ENCODE measurements at places on chromosomes 3 and 15.

DNA sequence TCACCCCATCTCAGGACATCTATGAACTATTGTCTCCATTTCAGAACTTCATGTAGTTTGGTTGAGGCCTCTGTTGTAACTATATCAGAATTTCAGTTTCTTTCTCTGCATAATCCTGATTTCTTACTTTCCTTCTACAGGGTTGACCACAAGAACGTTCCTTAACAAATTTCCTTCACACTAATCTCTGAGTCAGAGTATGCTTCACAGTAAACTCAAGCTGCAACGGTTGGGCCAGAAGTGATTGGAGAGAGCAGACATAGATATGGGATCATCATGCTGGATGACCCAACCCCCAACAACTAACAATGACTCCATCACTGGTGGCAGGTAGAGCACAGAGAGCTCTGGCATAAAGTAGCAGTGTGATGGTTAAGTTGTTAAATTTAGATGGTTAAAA lies 128.8 kb upstream of the OSTN start:
- no peak for DNase-seq

DNA sequence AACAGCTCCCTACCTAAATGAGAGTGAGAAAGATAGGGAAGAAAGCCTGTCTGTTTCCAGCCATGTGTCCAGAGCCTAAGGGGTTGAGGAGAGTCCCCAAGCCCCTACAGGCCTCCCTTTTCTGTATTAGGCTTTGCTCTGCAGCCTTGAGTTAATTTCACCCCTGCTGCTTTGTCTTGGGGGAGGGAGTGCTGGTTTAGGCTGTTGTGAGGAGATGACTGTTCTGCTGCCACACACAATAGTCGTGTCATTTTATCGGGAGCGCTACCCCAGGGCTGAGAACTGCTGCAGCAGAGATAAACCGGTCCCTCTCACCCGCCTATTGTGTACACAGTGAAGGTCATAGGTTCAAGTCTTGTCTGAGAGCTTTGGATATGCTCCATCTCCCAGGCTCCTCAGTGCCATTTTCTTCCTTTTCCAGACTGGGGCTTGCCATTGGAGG lies 1.4 kb downstream of the ZNF609 start:
- DNase-seq: peak; percentile 34

- DNase-seq: no peak
These were observed 37.1 kb upstream of the CCK start for GRCh38 chr3:42302924-42303634.

GRCh38 chr3:73072634-73073033 lies 11.2 kb downstream of the EBLN2 start:
- DNase-seq: no peak

- DNase-seq: no peak
These were observed 125.2 kb downstream of the TMCO5A start for GRCh38 chr15:38059665-38060064.

DNA sequence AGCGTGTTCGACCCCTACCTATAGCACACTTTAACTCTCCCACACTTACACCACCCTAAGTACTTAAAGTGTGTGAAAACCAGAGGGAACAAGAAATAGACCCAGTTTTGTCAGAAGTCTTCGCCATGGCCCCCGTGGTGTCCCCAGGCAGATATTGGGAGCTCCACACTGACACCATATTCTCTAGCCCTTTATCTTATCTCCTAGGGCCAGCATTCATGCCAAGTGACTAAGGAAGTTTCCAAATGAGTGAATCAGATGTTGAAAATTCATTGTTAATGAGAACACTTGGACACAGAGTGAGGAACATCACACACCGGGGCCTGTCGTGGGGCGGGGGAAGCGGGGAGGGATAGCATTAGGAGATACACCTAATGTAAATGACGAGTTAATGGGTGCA lies 31.8 kb downstream of the P3H2 start:
- no peak for DNase-seq

DNA sequence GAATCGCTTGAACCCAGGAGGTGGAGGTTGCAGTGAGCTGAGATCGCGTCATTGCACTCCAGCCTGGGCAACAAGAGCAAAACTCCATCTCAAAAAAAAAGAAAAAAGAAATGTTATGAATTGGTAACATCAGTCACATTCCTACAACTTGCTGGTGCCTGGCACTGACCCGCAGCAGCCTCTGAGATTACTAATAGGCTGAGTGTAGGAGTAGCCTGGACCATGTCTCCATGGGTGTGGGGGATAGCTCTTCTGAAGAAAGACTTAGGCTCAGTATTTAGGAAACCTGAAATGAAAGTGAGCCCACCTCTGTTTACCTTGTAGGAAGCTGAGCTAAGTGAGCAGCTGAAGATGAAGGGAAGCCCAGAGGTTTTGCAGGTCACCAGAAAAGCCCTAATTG lies 148.3 kb downstream of the LRRC28 start:
- DNase-seq: no peak

DNA sequence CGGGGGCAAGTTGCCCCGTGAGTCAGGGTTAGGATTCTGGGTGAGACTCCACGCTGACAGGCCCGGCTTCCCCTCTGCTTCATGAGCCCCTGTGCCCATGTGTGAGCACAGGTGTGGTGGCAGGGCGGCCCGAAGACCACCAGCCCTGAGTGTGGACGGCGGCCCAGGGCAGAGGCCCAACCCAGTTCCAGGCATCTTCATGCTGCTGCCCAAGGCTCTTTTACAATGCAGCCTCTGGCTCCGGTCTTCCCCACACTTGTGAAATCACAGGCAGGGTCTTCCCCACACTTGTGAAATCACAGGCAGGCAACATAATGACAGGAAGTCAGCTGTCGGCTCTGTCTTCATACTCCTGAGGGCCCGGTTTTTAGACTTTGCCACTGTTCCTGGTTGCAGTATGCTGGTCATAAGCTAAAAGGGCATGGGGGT lies 78.8 kb downstream of the AAGAB start:
- peak; percentile 41 for DNase-seq

DNA sequence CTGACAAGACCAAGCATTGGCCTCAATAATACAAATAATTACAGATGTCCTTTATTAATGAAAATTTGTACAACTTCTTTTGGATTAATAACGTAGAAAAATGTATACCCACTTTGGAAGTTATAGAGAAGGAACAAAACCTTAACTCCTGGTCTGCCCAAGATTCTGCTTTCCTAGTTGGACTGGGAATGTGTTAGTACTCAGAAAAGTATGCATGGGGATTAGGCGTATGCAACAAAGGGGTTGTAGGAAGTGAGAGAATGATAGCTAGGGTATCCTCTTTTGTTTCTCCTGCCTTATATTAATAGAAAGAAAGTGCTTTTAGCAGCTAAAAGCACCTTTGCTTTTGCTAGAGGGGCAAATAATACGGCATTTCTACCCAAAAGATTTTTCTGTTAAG lies 116.2 kb upstream of the LRRFIP2 start:
- DNase-seq: no peak

GRCh38 chr3:134857776-134858362 lies 62.8 kb downstream of the EPHB1 start:
- no peak for DNase-seq

DNA sequence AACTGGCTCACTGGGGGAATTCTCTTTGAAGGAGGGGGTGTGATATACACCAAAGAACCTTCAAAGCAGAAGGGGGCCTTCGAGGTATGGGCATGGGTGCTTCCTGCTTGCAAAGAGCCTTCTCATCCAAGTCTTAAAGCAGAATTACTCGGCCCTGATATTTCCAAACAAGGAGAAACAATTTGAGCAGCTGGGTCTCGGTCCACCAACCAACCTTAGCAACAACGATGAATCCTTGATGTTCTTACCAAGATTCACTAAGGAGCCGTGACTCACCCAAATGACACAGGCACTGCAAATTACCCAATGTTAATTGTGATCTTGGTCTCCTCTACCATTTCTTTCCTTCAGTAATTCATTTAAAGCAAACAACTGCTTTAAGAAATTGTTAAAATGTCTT lies 7.7 kb downstream of the HOMER2 start:
- no peak for DNase-seq

- no peak for DNase-seq
These were observed 28.6 kb upstream of the ATP13A5 start for GRCh38 chr3:193407112-193407511.

DNA sequence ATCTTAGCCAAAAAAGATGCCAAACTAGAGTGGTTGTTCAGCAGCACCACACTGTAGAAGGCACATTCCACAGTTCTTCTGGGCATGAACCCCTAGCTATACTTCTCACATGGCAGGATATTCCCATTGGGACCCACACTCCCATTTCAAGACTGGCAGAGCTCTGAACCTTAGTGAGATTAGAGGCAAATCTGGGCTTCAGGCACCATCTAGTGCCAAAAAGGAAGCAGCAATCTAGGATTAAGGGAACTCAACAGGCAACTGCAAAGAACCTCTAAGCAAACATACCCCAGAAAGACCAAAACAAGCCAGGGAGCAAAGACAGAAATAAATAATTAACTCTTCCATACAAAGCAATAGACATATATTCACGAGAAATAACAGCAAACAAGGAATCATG lies 66.2 kb downstream of the TAFA4 start:
- no peak for DNase-seq

- DNase-seq: no peak
These were observed 276.7 kb downstream of the CHL1 start for GRCh38 chr3:473033-473800.

GRCh38 chr15:81304226-81304625 lies 19.7 kb downstream of the STARD5 start:
- no peak for DNase-seq

- DNase-seq: no peak
These were observed 2.5 kb downstream of the RBM15B start for GRCh38 chr3:51393564-51393963.

GRCh38 chr3:127180859-127181258 lies 12.1 kb upstream of the PRR23E start:
- no peak for DNase-seq

GRCh38 chr15:36601497-36601932 lies 22.1 kb downstream of the CDIN1 start:
- no peak for DNase-seq

DNA sequence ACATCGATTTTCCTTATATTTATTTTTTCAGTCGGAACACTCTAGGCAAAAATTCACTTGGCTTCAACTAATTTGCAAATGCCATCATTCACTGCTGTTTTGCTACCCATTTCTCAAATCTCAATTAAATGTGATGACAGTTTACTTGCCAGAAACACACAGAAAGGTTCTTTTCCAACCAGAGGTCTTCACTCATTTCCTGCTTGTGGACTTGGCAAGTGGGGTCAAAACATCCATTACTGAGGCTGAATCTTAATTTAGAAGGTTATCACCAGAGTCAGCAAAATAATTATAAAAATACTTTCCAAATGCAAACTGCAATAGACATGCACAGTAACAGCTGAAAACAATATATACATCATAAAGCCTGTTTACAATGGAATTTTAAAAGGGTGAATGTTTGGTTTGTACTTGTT lies 625.4 kb upstream of the TBL1XR1 start:
- DNase-seq: no peak

DNA sequence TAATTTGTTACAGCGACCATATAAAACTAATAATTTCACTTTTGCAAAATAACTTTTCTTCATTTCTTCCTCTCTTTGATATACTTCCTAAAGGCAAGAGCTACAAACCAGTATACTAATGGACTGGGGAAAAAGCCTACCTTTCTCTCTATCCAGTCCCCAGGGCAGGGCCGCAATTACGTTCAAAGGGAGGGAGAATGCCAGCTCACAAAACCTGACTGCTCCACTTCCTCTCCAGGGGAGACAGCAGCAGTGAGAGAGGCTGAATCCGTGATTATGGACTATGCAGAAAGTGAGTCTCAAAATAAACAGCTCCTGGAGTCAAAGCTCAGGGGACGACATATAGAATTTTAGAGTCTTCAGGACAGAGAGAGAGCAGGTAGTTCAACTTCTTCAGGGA lies 126.9 kb upstream of the HES1 start:
- DNase-seq: no peak

- no peak for DNase-seq
These were observed 379.0 kb upstream of the SGO1 start for GRCh38 chr3:20564966-20565365.

DNA sequence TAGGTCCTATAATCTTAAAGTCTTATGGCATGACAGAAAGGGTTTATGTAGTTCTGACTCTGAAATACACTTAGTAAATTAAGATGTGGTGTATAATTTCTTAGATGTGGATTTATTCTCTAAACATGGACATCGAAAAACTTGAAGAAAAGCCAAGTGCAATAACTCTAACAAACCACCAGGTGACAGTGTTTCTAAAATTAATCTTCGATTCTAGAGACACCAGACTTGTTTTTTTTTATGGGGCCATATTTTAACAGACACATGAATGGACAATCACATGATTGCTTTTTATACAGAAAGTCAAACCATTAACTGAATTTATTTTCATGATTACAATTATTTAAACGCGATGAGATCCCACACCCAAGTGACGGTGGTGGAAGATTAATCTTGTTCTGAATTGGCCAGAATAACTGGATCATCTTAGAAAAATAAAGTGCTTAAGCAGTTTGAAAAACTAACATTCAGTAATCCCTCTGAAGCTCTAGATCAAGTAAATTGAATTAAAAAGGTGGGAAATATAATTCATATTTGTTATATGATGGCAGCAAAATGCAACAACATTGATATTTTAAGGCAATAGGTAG lies 305.1 kb downstream of the LSAMP start:
- no peak for DNase-seq
